Amniotic stem cell (primary cell): ENCODE measurements at places on chromosomes 6 and 20.

- DNase-seq = no peak
Observed at GRCh38 chr20:25197183-25197869, 1.8 kb downstream of the ENTPD6 start.

GRCh38 chr6:161536224-161536630 is 262.4 kb upstream of the AGPAT4 start:
- no peak for DNase-seq

- no peak for DNase-seq
Observed at GRCh38 chr6:42099340-42100028, 42.9 kb downstream of the C6orf132 start.

GRCh38 chr6:1720620-1721322 is 111.1 kb downstream of the FOXC1 start:
- DNase-seq = no peak

- DNase-seq = no peak
Observed at GRCh38 chr6:169579407-169580111, 122.3 kb downstream of the WDR27 start.

DNA sequence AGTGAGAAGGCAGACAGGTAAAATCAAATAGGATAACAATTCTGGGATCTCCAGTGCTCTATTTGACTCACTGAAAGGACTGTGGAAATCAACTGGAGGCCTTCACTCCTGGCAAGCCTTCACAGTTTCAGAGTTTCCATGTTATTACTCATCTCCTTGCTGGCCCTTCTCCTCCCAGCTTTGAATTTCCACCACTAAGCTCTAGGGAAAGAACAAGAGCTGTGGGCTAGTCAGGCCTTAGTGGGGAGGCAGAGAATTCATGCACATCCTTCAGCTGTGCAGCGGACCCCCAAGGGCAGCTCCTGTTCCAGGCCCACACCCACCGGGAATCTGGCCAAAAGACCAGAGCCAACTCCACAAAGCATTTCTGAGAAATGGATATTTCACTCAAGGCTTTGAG is 26.0 kb downstream of the MYLIP start:
- peak; percentile 58 for DNase-seq

- DNase-seq = no peak
Observed at GRCh38 chr20:33552519-33552918, 62.6 kb downstream of the CBFA2T2 start.

DNA sequence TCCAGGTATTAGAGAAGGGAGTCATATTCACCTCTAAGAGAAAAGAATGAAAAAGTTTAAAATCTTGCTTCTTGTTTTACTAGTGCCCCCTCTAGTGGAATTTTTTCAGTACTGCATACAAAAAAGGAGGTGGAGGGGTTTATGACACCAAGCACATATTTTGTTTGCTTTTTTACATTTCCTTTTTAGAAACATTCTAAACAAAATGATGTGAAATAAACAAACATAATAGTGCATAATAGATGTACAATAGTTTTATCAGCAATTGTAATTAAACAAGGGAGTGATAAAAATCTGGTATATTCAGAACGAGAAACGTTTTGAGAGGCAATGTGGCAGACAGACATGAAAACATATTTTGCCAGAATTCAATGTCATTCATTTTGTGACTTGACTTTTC is 111.0 kb upstream of the TFAP2D start:
- DNase-seq = no peak

DNA sequence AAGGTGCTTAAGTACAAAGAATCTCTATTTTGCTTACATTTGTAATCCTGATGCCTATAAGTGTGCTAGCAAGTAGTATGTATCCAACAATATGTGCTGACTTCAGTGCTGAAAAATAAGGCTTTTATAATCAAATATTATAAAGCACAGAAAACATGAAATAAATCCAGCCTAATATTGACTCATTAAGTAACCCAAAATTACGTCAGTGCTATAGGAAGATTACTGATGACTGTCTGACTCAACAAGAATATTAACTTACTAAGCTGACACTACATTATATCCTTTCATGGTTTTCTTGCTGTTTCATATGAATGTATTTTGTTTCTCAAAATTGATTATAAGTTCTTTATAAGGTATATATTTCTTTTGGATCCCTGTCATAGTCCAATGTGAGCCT is 76.1 kb downstream of the ME1 start:
- DNase-seq = no peak

- DNase-seq = no peak
Observed at GRCh38 chr6:151992091-151992490, 184.6 kb downstream of the ESR1 start.

DNA sequence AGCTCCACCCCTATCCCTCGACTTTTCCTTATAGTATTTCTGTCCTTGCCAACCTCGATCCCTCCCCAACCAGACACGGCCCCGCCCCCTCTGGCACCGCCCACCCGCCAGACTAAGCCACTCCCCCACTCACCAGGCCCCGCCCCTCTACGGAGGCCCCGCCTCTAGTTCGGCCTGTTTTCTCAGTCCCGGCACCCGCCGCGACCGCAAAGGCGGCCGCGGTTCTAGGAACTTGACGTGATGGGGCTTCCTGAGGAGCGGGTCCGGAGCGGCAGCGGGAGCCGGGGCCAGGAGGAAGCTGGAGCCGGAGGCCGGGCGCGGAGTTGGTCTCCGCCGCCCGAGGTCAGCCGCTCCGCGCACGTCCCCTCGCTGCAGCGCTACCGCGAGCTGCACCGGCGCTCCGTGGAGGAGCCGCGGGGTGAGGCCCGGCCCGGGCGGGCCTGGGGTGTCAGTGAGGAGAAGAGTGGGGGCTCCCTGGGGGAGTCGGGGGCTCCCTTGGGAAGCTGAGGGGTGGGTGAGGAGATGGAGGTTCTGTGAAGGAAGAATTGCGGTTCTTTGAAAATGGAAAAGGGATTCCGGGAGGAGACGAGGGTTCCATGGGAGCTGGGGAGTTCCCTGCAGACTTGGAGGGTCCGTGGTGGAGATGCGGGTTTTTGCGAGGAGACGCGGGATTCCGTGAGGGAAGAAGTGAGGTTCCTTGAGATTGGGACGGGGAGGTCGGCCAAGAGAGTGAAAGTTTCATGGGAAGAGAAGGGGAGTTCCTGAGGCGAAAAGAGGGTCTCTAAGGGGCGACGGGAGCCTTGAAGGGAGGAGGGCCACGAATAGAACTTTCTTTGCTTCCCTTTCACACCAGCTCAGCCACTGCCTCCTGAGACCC is at the start of gene ACSS2:
TSS of gene ACSS2 (plus strand) at position 207 of the 877 bp plus-strand sequence. CDS start at position 241, 34 bp downstream.
- DNase-seq = peak; percentile 92

- DNase-seq = no peak
Observed at GRCh38 chr6:79467716-79468115, 69.5 kb downstream of the LCA5 start.

DNA sequence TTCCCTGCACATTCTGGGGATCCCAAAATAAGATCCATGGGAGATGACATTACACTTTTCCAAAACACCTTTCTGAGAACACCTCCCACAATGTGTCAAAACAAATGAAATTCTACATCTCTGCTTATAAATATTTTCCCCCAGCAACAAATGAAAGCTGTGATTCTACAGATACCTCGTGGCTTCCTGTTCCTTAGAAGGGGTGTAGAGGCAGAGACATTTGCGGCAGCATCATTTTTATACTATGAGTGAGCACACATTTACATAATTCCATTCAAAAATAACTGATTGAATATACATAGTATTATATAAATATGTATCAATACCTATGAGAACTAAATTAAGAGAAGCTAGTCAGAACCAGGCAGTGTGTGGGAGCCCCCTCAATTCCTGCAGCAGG is 213.9 kb upstream of the JARID2 start:
- DNase-seq = no peak

GRCh38 chr6:128443553-128443952 is 76.8 kb downstream of the PTPRK start:
- DNase-seq = no peak

- DNase-seq = no peak
Observed at GRCh38 chr20:49863666-49864065, 51.0 kb downstream of the SLC9A8 start.

DNA sequence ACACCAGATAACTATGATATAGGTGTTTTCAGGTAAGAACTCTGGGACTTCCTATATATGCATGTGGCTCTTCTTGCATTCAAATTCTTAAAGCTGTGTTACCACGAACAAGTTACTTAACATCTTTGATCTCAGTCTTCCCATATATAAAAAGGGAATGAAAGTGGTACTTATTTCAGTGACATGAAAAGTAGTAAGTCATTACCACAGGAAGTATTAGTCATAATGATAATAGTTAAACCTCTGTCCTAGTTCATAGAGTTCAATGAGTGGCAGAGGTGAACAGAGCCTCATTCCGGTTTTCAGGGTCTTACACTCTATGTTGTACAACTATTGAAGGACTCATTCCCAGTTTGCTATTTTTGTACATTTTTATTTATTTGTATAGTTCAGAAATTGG is 237.0 kb downstream of the NKAIN2 start:
- DNase-seq = no peak

GRCh38 chr6:90209527-90209926 is 87.1 kb downstream of the BACH2 start:
- DNase-seq = no peak

DNA sequence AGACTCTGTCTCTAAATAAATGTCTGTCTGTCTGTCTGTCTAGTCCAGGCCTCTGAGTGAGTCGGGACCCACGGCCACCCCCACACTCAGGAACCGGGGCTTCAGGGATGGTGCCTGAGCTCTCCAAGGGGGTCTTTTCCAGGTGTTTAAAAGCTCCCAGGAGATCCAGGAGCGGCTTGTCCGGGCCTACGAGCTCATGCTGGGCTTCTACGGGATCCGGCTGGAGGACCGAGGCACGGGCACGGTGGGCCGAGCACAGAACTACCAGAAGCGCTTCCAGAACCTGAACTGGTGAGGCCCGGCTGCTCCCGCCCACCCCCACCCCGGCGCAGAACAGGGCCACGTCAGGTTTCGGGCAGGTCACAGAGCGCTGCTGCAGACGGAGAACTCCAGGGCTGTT is 5.5 kb upstream of the COL9A3 start:
- DNase-seq = no peak

GRCh38 chr6:18076231-18076630 is 46.2 kb downstream of the NHLRC1 start:
- DNase-seq = no peak

DNA sequence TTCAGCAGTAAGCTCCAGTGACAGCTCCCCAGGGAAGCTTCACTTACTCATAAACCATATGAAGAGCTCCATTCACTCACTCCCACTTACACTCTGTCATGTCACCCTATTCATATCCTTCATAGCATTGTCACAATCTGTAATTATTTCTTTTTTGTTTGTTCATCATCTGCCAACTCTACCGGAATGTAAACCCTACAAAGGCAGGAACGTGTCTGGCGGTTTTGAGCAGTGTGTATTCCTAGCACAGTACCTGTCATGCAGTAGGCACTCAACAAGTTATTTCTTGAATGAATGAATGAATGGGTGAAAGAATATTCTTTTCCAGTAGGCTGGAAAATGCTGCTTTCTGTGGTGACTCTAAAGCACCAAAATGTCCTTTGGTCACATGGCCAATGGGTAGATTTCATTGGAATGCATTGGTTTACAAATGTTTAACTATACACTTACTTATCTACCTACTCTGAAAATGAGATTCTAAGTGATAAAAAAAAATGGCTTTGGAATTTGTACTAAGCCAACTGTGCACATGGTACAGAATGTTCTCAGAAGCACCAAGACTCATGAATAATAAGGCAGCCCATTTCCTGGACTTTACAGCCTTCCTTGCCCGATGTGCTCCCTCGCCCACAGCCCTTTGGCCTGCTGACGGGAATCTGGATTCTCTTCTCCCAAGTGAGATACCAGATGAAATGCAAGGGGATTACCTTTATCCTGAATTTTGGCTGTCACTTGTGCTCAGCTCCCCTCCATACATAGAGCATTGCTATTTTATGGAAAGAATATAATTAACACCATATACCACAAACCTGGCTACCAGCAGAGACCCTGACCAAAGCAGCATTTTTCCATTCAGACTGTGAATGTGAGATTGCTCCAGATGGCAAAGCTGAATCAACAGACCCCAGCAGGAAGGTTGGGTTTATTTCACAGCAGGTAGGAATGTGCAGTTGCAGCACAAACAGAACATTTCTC is 273.3 kb downstream of the ALDH8A1 start:
- no peak for DNase-seq

GRCh38 chr6:97215157-97215769 is 67.8 kb downstream of the MMS22L start:
- DNase-seq = peak; percentile 62

DNA sequence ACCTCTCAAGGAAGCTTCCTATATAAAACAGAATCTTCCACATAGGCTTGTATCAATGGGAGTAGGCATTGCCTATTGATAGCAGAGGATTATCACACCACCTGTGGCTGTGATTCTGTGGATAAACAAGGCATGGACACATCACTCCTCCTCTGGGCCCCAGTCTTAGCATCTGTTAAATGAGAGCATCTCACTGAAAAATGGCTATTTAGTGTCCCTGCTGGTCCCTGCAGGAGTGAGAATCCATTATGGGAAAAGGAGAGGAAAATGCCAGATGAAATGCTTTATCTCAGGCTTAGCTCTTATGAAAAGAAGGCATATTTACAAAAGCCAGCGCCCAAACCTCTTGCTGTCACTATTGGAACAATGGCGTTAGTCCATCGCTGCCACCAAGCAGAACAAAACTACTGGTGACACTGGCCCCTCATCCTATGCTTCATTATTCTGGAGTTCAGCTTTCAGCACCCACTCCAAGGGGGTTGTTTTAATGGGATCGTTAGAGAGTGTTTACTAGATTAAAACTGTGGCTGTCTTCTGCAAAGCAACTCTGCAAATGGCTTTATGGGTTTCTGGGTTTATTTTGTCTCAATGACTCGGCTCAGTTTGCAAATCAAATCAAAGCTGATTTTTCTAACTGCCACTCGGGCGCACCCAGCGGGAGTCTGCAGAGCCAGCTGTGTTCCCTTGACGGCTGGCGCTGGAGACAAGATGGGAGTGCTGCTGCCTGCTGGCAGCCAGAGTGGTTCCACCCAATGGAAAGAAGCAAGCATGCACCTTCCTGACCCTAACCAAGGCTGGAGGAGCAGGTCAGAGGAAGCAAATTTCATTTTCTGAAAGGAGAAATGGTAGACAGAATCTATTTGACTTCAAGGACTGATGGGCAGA is 658.8 kb upstream of the CHD6 start:
- no peak for DNase-seq

- DNase-seq = peak; percentile 25
Observed at GRCh38 chr20:44475694-44476560, at the start of gene TTPAL. TSS of gene TTPAL (plus strand) at chr20:44475874. CDS start at chr20:44480000, 4,126 bp downstream.
